ENCODE measurements at places on chromosomes 13 and 19.
A peak's percentile ranks its signal among the peaks of the same experiment; 100 is the strongest.

DNA sequence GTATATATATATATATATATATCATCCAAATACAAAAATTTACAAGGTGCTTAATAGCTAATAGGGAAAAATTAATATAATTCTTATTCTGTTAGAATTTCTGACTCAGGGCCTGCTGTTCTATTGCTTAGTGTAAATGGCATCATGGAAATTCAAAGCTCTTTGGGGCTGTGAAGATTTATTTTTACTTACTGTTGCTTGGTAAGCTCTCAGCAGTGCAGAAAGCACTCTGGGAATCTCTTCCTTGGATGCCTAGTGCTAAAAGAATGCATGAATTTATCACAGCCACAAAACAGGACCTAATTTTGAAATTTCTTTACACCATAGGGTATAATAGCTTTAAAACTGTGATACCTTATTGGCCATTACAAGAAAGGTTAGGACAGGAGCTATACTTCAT, 69.3 kb upstream of the SLAIN1 start:
- no peak for DNase-seq

DNA sequence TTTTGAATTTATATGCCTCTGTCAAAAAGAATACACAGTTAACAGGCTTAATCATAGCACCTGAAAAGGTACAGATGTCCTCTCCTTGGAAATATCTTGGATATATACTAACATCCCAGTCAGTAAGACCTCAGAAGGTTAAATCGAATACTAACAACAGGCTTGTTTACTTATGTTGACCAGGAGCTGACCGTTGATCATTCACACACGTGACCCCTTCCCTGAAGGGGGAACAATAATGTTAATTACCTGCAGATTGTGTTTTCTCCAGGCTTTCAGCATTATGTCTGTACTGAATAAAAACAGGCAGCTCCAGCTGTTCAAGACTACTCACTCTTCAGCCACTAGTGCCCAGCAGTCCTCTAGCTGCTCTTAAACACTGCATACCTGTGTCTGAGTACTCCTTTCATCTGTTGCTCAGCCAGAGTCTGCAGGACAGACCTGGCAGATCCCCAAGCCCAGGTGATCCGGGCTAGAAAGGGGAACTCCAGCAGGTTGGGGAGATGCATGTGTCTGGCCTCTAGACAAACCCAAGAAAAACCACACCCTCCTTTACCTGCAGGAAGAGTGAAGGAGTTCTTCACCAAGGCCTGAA, 163.9 kb downstream of the RNF17 start:
- DNase-seq, result no peak

GRCh38 chr13:37492075-37492474, 106.5 kb downstream of the POSTN start:
- no peak for DNase-seq

GRCh38 chr13:30222254-30222653, 85.1 kb downstream of the KATNAL1 start:
- DNase-seq, result no peak

DNA sequence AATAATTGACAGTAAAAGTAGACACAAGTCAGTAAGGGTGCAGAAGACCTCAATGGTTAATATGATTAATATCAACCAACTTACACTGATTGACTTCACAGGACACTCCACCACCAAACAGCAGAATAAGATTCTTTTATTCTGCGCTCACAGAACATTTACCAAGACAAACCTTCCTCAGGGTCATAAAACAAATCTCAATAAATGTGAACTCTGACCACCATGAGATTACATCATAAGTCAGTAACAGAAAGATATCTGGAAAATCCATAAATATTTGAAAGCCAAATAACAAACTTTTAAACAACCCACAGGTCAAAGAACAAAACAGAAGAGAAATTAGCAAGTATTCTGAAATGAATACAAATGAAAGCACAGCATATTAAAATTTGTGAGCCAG, 99.7 kb downstream of the SPACA7 start:
- no peak for DNase-seq

GRCh38 chr19:13506471-13506820, at the start of gene CACNA1A:
Gene CACNA1A, minus strand, starts transcription at chr19:13506479. Its CDS starts 255 bp downstream, at chr19:13506224.
- DNase-seq, result no peak

- peak; percentile 30 for DNase-seq
Observed at GRCh38 chr13:112325920-112326645, 50.1 kb upstream of the SPACA7 start.

DNA sequence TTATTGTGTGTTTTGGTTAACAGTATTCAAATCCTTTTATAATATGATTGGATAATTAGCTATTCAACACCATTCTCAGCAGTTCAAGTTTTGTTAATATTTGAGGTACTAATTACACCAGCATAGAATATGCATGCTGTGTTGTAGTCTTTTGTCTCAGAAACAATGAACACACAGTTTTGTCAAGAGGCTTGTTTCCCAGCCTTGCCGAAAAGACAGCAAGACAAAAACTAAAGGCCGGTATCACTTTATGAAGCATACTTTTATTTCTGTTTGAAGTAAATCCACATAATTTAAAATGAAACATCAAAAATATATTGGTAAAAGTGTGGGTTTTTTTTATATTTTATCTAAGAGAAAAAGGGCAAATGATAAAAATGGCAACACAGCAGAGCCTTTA, 7.5 kb downstream of the GPR180 start:
- DNase-seq, result no peak

DNA sequence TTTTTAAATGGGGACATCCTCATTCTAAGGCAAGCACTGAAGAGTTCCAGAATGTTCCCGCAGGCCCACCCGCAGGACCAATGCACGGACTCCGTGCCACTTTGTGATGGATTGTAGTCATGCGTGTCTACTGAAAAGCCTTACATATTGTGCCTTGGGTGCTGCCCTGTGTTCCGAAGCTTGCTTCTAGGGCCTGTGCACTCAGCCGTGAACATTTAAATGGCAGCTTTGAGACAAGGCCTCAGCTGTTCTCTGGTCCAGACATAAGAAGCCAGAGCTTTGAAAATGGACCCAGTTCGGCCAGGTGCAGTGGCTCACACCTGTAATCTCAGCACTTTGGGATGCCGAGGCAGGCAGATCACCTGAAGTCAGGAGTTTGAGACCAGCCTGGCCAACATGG, 75.3 kb upstream of the CACNA1A start:
- no peak for DNase-seq

- no peak for DNase-seq
Observed at GRCh38 chr13:99863789-99864626, 107.6 kb downstream of the ZIC5 start.

DNA sequence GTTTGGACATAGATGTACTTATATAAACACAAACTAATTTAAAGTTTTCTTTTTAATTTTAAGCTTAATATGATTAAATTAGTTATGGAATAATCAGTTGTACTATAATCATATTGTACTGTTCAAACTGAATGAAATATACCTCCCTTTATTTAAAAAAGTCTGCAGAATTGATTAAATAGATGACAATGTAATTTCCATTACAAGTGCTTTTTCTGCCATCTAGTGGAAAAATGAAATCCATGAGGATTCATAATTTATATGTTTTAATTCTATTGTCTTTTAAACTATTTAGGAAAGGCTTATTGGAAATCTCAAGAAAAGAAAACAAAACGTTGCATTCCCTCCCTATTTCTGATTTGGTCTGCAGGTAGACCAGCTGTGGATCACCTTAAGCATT, 30.9 kb downstream of the MZT1 start:
- no peak for DNase-seq

- no peak for DNase-seq
Observed at GRCh38 chr13:45564133-45564776, 51.3 kb downstream of the ERICH6B start.

GRCh38 chr13:31749929-31750328, 10.6 kb downstream of the RXFP2 start:
- no peak for DNase-seq

- no peak for DNase-seq
Observed at GRCh38 chr13:101415358-101416174, 742 bp downstream of the NALCN start.

GRCh38 chr13:46687810-46688209, 109.2 kb downstream of the ESD start:
- no peak for DNase-seq

GRCh38 chr19:18855647-18856384, 24.1 kb downstream of the UPF1 start:
- DNase-seq, result no peak

DNA sequence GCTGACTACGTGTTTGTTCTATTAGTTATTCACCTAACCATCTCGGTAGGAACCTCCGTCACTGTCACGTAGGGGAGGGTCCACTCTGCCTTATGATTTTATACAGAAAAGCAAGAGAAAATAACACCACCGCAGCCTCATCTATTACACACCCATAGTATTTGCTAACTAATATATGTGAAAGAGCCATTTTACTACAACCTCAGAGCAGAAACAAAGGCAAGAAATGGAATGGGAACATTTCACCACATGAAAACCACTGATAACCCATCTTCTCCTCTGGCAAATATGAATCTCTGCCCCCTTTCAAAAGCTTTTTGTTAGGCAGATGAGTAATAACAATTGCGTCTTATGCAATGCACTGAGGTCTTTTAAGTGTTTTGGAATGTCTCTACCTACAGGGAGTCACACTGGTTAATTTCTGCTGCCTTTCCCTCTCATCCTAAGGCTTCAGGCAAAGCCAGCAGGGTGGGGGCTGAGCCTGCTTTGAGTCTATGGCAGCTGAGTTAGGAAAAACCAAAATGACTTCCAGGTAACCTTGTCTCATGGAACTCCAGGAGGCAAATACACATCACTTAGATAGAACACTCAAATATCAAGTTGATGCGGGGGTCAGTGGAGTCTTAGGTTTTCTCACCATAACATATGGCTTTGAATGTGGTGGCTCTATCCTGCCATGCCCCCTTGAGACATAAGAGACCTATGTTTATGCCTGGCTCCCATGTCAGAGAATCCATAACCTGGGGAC, 15.0 kb downstream of the TSHZ3 start:
- no peak for DNase-seq

- DNase-seq, result no peak
Observed at GRCh38 chr13:66577358-66577757, 652.8 kb downstream of the PCDH9 start.

- DNase-seq, result no peak
Observed at GRCh38 chr13:31950111-31950815, 81.3 kb upstream of the FRY start.

DNA sequence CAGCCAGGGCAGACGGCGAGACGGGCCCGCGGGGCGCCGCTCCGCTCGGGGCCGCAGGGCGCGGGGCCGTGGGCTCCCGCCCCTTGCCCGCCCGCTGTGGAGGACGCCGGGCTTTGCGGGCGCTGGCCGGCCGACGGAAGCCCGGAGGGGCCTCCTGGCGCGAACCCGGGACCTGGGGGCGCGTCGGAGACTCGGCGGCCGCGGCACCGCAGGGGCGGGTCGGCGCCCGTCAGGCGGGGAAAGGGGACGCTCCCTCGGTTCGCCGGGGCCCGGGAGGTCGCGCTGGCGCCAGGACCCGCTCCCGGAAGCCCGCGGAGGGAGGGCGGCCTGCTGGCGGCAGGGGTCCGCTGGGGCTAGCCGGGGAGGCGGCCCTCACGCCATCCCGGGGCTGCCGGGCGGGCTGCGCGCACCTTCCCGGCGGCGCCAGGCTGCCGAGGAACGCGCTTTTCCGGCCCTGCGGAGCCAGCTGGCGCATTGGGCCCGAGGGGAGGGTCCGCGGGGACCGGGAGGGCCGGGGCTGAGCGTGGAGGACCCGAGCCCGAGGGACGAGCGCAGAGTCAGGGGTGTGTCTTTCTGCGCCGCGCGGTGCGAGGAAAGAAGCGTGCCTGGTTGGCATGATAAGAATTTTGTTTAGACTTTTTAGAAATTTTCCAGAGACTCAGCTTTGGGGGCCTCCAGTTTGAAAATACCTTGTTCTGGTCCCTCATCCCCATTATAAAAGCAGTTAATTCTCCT, 511 bp downstream of the GARRE1 start:
- DNase-seq, result peak; percentile 57

GRCh38 chr19:8148410-8149260, 757 bp downstream of the FBN3 start:
- no peak for DNase-seq

DNA sequence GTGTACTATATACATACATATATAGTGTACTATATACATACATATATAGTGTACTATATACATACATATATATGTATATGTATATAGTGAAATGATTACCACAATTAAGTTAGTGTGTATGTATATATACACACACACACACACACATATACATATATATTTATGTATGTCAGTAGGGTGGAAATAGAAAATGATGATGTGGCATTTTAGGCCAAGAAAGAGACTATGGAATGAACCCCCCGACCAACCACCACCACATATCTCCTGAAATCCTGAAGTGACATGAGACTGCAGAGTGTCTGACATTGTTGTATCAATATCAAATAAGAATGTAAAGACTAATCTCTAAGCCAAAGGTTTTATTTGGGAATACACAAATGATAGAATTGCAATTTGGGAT, 107.6 kb downstream of the RFC3 start:
- DNase-seq, result no peak

DNA sequence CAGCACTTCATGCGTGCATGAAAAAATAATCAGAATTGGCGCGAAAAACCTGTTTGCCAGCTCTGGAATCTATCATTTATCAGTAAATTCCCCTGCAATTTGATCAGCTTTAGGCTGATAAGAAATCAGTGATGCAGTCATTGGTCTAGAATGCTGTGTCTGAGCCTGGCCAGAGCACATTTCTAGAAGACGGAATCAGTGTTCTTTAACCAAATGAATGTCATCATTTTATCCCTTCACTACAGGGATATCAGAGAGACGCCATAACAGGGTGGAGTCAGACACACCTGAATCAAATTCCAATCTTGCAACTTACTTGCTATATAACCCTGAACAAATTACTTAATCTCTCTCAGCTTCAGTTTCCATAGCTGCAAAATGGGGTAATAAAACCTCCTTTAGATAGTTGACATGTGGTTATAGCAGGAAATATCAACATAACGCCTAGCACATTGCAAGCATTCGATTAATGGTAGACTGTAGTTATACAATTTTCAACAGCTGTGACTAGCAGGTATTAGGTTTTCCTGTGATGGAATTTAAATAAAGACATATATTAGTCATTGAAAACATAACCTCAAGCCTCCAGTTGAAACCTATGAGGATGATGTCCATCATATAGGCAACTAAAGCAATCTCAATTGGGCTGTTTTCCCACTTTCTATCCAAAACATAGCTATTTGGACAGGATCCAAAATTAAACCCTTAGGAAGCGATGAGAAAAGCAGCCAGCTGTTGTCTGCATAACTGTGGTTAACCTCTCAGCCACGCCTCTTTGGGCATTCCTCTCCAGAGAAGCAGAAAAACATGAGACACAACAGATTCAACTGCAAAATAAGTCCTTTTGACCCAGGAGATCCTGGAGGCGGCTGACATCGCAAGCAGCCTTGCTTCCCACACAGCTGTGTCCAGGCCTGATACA, 51.6 kb upstream of the UBL3 start:
- peak; percentile 45 for DNase-seq

- DNase-seq, result no peak
Observed at GRCh38 chr19:45253396-45254027, 2.4 kb downstream of the MARK4 start.

GRCh38 chr19:33416307-33417215, 43.1 kb downstream of the CEBPG start:
- no peak for DNase-seq

DNA sequence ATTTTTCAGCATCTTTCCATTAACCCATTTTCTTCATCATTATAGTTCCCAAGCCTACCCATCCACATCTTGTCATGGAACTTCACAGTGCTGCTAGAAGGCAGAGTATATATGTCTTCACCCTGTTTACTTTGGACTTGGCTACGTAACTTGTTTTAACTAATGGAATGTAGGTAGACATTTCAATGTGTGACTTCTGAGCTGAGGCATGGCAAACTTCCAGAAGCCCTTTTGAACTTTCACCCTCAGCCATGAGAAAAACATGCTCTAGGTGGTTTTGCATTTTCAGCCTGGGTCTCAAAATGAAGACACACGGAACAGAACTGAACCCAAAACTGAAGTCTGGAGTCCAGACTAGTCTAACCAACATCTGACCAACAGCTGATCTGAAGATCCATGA, 3.2 kb downstream of the TEX30 start:
- DNase-seq, result no peak
